ENCODE measurements at places on chromosomes 3 and 15. TPM values are rescaled to one million over a fixed set of nuclear protein-coding genes. Genes with fewer than 3 reads are reported as not detected.

DNA sequence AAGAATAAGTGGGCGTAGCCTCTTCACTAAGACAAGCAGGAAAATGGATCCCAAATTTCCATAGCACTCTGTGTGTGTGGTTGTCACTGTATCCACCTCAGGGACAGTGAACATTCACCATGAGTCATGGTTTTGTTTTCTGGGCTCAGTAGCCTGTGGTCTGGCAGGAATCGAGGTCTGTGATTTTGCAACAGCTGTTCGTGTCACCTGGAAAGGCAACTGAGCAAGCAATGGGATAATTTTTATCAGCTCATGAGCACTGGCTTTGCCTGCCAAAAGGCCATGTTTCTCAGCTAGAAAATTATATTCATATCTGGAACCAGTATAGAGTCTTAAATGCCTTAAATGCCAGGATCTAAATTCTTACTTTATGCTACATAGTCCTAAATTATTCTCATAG is 60.9 kb downstream of the STRIT1 start:
- DNase-seq: peak; percentile 86

- DNase-seq: peak; percentile 60
Observed at GRCh38 chr15:43872416-43873020, 45.7 kb downstream of the WDR76 start.

Gene CASR
- not detected for total RNA-seq

DNA sequence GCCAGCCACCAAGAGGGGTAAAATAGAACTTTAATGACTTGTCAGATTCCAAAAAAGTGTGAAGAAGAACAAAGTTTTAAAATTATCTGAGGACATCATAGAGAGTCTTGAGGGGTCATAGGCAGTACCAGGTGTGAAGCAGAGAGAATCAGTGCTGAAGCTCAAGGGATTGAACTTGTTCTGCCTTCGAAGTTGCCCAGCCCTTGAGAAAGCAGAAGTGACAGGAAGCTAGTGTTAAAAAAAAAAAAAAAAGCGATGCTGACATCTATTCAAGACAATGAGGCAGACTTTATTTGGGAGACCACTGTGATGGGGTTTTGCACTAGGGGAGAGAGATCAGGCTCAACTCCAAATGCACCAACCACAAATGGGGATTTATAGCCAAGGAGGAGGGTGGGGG is 21.8 kb downstream of the FBXO22 start:
- DNase-seq: no peak

DNA sequence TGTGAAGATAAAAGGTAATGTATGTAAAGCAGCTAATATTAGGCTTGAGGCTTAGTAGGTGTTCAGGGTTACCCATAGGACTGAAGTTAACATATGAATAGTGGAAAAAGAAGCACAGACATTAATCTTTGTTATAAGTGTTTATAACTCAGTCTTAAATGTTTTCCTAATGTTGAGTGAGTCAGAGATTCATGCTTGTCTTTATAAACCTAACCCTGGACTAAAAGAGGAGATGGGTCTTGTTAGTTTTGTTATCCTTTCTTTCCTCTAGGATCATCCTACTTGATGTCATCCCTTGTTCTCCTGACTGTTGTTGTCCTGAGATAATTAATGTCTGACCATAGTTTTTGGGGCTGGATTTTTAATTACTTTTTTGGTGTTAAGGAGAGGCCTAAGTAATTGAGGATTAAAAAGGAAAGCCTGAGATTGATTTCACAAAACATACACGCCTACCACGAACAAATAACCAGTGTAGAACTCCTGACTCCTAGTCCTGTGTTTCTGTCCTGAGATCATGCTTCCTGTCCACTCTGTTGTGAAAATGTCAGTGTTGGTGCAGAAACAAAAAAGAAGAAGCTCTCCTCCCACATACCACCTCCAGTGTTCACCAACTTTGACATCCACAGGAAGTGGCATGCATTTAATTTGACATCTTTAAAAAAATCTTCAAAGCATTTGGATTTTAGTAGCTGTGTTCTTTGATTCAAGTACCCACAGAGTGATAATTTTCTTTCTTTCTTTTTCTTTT is 8.4 kb downstream of the MITF start:
- DNase-seq: peak; percentile 8

DNA sequence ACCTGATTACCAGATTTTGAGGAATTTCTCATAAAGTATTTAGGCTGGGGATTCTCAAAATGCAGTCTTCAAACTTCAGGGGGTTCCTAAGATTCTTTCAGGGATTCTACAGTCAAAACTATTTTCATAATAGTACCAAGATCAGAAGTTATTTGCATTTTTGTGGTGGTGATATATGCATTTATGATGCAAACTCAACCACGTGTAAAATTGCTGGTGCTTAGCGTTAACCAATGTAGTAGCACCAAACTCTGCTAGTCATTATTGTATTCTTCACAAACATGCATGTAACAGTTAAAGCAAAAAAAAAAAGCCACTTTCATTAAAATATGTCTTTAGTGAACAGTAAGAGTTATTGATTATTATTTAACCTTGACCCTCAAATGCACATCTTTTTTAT is 274.9 kb upstream of the DNAJC19 start:
- DNase-seq: no peak

Gene SCN11A
- 0.20 TPM for total RNA-seq

DNA sequence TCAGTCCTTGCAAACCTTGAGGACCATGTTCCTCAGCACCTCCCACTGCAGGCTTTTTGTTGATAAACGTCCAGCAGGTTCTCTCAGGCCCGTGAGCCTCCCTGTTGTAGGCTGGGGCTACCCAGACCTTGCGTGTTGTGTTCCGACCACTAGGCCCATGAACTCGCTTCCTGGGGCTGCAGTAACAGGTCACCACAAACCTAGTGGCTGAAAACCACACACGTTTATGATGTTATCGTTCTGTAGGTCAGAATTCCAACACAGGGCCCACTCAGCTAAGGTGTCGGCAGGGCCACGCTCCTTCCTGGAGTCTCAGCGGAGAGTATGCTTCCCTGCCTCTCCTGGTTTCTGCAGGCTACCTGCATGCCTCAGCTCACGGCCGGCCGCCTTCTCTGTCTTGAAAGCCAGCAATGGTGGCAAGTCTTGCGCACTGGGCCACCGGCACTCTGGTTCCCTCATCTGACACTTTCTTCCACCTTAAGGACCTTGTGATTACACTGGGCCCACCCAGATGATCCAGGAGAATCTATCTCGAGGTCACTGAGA is 60.8 kb downstream of the ATP10A start:
- DNase-seq: no peak

Gene CLEC3B
- total RNA-seq: not detected

Gene RYK
- total RNA-seq: 57.1 TPM

DNA sequence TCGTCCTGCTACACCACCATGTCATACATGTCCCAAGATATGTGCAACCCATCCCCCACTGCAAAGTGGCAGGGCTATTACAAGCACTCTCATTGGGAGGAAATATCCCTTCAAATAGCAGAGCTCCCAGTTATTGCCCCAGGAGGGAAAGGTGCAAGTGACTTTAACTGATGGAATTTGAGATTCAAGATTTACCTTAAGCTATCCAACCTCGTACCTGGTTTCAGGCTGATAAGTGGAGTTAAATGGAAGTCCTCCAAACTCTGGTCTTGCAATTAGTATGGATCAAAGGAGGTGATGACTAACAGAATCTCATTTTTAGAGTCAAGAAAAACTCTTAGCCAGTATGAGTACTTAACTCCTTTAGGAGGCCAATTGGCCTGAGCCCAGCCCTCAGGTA is 2.1 kb downstream of the SLCO2A1 start:
- no peak for DNase-seq

GRCh38 chr3:193816656-193817311 is 223.8 kb downstream of the OPA1 start:
- DNase-seq: peak; percentile 31

Gene PAK2
- total RNA-seq: 124 TPM

DNA sequence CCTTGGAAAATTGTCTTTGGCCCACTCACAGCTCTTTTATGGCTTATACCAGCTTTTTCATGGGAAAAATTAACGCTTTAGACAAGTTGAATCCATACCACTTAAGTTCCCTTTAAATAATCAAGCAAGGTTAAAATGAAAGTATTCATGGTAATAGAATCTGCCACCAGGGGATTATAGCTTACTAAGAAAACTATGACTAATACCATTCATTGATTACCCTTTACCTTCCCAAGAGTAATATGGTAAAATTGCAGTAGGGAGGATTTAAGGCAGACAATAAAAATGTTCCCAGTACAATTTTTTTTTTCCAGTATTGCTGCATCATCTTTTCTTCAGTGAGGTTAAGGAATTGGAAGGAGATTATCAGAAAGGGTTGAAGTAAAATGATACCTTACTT is 641.1 kb upstream of the NAALADL2 start:
- no peak for DNase-seq

DNA sequence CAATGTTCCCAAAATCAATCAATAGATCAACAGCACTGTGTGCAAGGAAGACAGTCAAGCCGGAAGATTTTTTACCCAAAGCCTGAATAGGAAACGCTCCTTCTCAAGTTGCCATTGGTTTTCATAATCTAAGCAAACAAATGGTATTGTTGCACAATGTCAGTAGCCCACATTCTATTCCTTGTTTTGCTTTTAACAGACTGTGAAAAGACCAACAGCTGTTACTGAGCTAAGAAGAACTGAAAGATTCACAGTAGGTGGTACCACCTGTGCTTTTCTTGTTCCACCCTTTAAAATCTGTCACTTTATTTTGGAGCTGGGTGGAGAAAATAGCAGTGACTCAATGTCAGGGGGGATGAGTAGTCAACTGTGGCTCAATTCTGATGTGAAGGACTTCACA is 357.5 kb upstream of the CADM2 start:
- no peak for DNase-seq

Gene FGD5
- 2.6 TPM for total RNA-seq

- DNase-seq: no peak
Observed at GRCh38 chr3:123046262-123047061, 18.9 kb upstream of the SEMA5B start.

Gene ACTR8
- total RNA-seq: 52.1 TPM

DNA sequence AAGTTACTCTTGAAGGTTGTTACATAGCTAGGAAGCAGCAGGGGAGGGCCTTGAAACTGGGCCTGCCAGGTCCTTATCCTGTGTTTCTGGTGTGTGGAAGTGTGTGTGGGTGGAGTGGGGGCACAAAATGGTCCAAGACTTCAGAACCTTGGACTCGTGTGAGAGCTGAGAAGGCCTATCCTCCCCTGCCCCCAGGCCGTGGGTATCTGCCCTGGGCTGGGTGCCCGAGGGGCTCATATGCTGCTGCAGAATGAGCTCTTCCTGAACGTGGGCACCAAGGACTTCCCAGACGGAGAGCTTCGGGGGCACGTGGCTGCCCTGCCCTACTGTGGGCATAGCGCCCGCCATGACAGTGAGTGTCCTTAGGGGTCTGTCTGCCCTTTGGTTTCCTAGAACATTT is 4.5 kb downstream of the CHRD start:
- DNase-seq: no peak

DNA sequence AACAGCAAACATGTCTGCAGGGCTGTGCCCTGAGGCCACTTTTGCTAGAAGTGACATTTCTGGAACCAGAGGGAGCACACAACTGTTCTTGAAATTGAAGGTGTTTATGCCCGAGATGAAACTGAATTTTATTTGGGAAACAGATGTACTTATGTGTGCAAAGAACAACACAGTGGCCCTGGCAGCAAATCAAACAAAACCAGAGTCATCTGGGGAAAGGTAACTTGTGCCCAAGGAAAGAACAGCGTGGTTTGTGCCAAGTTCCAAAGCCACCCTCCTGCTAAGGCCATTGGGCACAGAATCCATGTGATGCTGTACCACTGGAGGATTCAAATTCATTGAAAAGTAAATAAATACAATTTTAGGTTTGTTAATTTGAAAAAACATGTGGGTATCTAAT is 31.2 kb upstream of the RARRES1 start:
- DNase-seq: no peak

DNA sequence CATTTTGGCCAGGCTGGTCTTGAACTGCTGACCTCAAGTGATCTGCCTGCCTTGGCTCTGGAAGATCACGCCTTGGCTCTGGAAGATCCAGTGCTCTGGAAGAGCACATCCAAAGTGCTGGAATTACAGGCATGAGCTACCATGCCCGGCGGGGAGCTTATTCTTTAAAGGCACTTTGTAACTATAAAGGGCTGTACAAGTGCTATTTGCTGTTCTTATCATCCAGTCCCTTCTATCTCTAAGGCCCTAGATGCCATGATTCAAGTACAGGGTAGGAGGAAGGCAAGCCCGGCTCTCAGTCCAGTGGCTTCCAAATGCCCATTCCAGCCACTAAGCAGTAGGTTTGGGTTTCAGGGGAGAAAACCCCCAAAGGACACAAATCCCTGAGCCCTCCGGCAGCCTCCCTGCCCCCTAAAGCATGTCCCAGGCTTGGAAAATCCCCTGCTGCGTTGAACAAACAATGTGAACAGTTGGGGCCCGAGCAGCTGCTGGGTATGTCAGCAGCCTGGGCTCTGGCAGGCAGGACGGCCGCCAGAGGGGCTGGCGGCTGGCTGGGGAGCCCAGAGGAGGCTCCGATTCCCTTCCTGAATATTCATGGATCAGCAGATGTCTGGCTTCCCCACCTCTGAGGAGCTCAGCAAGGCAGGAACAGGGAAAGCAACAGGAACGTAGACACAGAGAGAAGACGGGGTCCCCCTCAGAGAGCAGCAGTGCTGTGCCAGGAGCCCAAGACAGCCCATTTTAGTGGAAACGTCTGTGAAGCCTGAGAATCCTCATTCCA is 7.7 kb downstream of the IGDCC4 start:
- peak; percentile 57 for DNase-seq

GRCh38 chr15:63474810-63475316 is 29.5 kb upstream of the USP3 start:
- peak; percentile 17 for DNase-seq

GRCh38 chr3:187743195-187744141 is 1.8 kb downstream of the BCL6 start:
- DNase-seq: peak; percentile 34

DNA sequence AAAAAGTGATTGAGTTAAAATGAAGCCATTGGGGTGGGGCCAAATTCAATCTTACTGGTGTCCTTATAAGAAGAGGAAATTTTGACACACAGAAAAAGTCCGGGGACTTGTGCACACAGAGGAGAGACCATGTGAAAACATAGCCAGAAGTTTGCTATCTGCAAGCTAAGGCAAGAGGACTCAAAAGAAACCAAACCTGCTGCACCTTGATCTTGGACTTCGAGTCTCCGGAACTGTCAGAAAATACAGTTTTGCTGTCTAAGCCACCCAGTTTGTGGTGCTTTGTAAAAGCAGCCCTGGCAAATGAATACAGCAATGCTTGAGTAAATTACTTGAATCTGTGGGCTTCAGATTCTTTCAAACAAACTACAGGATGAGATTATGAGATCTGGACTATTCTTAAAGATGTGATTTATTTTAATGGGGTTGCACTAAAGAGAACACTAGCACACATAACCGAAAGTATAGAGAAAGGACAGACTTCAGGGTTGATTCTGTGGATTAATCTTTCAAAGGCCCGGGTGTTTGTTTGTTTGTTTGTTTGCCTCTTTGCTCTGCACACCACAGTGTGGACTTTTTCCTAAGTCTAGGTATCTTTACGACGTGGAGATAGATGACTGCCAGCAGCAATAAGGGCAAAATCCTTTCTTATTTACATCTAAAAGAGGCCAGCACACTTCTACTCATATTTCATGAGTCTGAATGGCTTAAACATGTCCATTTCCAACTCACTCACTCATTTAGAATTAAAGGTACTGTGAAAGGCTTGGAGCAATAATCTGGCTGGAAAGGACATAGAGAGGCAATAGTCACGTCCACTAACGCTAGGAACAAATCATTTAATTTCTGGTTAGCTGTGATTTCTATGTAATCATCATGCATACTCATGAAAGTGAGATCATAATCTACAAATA is 53.9 kb upstream of the SSR3 start:
- DNase-seq: no peak

Gene PLA2G4F
- total RNA-seq: not detected

- no peak for DNase-seq
Observed at GRCh38 chr3:55796533-55796932, 309.4 kb upstream of the WNT5A start.

Gene GOLGA8R
- 1.6 TPM for total RNA-seq
